Endothelial cell (in vitro differentiated cells): ENCODE measurements at places on chromosomes 2 and 18.

DNA sequence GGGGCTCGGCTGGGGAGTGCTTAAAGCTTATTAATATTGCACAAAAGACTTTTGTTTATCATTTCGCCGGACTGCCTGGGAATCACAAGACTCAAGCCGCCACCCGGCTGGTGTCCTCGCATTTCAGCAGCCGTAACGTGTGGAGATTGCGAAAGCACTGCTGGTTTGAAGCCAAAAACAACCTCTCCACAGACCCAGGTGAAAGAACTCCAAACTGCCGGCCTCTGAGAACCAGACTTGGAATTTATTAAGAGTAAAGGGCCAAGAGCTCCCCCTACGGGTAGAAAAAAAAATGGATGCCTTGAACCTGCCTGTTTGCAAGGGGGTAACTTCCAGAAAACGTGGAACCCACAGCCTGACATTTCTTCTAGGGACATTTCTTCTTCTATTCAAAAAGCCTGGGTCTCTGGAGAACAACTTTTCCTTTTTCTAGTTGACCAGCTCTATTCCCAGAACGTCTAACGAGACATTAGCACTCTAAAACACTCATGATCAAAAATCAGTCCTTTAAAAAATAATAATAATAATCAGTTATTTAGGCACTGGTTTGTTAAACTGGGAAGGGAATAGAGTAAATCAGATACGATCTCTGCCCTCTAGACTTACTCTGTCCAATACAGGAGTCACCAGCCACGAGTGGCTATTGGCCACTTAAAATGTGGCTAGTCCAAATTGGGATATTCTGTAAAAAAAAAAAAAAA, 216.3 kb downstream of the C1D start:
- peak; percentile 77 for DNase-seq

DNA sequence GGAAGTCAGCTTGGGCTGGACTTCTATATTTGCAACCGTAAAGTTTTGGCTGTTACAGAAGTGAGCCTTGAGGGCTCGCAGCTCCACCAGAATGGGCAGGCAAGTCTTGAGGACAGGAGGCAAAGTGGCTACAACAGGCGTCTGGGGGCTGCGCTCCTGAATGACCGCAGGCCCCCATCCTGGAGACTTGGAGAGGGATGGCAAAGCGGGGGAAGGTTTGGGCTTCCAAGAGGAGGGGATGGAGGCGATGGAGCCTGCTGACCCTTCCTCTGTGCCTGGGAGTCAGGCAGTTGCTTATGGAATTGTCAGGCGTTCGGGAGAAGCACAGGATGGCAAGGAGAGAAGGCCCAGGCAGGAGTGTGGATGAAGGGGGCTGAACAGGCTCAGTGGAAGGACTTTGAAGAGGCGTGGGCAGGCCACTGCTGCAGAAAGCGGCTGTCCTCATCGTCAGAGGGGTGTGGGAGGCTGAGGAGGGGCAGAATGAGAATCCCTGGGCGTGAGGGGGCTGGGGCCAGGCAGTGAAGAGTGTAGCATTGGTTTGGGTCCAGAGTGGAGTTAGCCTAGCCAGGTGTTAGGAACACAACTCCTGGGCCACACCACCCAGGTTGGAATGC, 72.3 kb downstream of the INHBB start:
- DNase-seq: no peak

DNA sequence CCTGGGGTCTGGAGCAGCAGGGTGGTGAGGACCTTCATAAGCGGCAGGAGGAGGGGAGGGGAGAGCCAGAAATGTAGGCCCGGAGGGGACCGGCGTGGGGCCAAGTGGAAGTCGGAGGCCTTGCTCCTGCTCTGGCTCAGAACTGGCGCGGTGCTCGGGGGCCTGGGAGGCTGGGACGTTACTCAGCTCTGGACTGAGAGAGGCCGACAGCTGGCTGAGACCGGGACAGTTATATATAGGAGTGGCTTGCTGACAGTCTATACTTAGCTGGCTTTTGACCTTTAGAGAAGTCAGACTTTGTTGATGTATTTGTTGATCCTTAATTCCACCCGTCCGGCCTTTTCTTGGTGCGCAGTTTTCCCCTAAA, 15.7 kb downstream of the IGFBP5 start:
- DNase-seq: no peak

GRCh38 chr2:199983534-199983933, 28.2 kb downstream of the MAIP1 start:
- DNase-seq: no peak

GRCh38 chr2:60527762-60528161, 25.7 kb downstream of the BCL11A start:
- no peak for DNase-seq

GRCh38 chr2:71603311-71603811, 150.0 kb downstream of the DYSF start:
- DNase-seq: no peak
